ENCODE measurements at places on chromosomes 2 and 18.

- DNase-seq = no peak
Observed at GRCh38 chr2:134276381-134277172, 22.7 kb downstream of the MGAT5 start.

DNA sequence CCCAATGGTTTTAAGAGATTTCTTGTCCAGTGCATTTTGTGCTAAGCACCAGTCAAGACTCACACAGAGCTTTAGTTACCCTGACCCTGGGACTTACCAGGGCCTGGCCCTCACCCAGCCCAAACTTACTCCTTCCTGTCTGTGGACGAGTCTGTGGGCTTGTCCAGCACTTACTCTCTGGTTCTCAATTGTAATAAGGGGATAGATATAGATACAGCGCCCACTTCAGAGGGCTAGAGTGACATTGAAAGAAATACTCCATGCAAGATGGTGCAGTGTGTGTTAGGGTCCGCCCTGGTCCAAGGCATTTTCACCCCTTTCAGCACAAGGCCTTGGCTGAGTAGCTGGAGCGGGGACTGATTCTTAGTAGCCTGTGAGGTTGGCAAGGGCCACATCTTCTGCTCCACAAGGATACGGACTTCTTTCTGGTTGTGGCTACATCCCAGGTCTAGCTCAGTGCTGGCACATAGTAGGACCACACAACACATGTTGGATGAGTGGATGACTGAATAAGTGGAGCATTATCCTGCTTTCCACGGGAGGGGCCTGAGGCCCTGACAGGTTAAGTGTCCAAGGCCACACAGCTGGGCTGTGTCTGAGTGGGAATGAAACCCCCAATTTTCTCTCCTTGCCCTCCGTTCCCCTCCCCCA is 3.8 kb upstream of the ARID5A start:
- DNase-seq = peak; percentile 23

GRCh38 chr2:28726177-28726576 is 25.5 kb upstream of the PPP1CB start:
- DNase-seq = no peak

GRCh38 chr2:71861186-71862160 is 286.2 kb downstream of the CYP26B1 start:
- DNase-seq = no peak

DNA sequence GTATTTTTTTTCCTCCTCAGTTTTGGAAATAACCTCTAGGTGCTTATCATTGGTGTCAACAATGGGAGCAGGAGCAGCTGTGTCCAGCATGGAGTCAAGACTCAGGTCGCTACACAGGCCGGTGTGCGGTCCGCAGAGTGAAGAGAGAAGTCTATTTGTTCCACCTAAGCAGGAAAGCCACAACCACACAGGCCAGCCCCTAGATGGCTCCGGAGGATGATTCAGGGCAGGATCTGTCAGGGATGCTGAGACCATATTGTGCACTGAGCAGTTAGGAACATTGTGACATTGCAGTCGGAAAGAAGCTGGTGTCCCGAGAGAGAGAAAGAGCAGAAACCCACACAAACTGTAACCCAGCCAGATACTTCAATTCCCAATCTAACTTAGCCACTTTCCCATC is 136.9 kb downstream of the GAREM1 start:
- DNase-seq = peak; percentile 55

DNA sequence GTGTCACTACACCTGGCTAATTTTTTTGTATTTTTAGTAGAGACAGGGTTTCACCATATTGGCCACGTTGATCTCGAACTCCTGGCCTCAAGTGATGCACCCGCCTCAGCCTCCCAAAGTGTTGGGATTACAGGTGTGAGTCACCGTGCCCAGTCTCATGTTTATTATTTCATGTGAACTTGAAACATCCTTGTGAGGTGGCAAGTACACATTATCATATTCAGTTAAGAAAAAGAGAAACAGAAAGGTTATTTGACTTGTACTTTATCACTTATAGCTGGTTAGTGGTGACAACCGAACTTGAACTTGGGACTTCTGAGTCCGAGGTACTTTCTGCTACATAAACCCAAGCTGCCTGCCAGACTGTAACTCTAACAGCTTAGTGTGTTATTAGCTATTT is 24.4 kb downstream of the ABHD3 start:
- DNase-seq = no peak

GRCh38 chr2:171320208-171320621 is 113.6 kb downstream of the METTL8 start:
- no peak for DNase-seq

- DNase-seq = no peak
Observed at GRCh38 chr18:21293479-21293878, 51.4 kb downstream of the GREB1L start.

Measured in dorsolateral prefrontal cortex (tissue), 122 donors.